Right kidney (tissue), 9 donors: ENCODE measurements at places on chromosomes 12 and 14.

DNA sequence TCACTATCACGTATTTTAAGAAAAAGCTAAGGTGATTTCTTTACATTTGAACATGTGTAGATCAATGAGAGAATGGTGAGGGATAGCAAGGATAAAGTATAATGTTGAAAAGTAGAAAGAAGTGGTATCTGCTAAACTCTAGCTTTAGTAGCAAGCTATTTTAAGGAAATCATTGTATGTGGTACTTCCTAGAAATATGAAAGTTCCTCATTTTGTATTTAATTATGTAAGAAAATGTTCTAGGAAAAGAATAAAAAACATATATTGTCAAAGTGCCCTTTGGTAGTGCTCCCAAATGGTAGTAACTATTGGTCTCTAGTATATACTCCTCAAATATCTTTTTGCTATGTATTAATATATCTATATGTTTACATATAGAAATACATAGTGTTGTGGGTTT lies 35.7 kb downstream of the RAB21 start:
- no peak for DNase-seq

GRCh38 chr14:103724116-103724515 lies 8.5 kb downstream of the ZFYVE21 start:
- no peak for DNase-seq

DNA sequence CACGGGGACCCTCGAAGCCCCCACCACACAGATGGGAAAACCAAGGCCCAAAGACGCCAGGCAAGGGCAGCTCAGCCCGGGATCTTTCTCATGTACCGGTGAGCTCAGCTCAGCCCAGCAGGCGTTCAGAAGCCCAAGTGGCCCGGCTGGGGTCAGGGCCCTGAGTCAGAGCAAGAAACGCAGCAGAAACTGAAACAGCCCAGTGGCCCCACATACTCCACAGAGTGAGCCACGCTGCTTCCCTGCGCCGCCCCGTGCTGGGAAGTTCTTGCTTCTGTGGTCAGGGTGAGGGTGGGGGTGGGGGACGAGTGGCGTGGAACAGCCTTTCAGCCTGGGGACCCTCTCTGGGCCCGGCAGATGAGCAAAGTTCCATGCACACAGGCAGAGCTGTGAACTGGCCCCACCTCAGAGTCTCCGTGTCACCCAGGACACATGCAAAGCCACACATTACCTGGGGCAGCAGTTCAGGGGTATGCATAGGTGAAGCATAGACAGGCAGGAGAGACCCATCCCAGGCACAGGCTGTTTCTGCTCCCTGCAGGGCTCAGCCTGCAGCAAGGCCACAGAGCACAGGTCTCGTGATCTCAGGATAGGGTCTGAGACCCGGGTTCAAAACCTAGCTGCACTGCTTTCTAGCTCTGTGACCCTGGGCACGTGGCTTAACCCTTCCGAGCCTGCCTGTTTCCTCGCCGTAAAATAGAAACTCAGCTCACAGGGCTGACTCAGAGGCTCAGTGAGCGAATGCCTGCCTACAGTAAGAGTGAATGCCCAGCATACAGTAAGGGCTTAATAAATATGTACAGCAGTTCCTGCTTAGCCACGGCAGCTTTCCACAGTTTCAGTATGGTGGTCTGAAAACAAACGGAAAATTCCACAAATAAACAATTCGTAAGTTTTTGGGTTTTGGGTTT lies 21.6 kb downstream of the NCOR2 start:
- no peak for DNase-seq

DNA sequence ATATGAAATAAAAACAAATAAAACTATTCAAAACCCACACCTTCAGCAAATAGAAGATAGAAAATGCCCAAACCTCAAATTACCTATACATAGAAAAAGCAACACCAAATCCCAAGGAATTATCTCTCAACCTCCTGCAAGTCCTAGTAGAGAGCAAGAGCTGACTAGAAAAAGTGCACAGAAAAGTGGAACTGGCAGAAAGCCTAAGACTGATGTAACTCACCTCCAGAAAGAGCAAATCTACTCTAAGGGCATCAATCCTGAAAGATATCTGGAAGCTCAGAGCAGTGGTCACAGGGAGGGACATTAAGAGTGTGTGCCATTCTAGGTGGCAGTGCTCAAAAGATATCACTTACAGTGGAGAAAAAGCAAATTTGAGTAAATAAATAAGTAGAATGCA lies 62.1 kb upstream of the PLEKHG7 start:
- DNase-seq = no peak

GRCh38 chr12:125124320-125124966 lies 59.2 kb downstream of the AACS start:
- DNase-seq = no peak

- no peak for DNase-seq
These were observed at the start of gene KLRC1 for GRCh38 chr12:10453156-10453555. KLRC1 (minus strand) TSS chr12:10453377; CDS start chr12:10451156, 2,221 bp downstream.

DNA sequence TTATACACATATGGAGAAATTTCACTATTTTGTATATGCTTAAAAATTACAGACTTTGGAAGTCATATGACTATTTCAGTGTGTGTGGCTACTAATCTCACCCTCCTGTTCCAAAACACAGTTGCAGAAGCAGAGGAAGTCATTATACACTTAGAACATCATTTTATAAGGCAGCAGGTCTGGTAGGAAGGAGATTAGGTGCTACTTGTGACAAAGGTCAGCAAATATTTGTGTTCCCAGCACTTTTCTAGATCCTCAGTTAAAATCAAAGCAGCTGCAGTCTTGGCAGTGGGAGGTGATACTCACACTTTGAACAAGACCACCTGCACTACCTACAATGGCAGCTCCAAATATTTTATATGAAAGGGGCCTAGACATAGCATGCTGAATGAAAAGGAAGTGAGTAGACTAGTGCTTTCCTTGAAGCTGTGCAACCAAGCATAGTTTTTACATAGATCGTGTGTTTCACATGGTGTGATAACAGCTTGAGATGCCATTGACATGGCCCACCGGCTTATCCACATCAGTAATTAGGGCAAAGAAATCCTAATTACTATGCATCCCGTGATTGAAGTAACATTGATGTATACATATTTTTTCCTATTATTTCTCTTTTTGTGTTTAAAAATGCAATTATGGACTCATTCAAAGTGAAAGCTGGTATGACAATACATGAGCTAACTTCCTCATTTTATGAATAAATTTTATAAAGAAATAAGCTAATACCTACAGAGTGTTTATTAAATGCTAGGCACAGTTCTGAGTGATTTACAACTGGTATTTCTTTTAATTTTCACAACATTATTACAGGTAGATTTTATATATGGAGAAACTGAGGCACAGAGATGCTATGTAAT lies 5.3 kb downstream of the GYS2 start:
- no peak for DNase-seq

GRCh38 chr14:65745396-65746190 lies 333.1 kb downstream of the FUT8 start:
- DNase-seq = no peak

DNA sequence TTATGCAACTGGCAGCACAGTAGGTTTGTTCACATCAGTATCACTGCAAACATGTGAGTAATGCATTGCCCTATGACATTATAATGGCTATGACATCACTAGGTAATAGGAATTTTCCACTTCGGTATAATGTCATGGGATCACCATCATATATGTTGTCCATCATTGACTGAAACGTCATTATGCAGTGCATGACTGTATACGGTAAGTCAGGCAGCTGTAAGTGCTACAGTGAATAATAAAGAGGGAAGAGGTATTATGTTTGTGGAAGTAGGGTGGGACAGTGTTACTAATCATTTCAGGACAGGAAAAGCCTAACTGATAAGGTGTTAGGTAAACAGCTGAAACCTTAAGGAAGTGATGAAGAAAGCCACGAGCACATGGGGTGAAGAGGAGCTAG lies 68.1 kb downstream of the ANO4 start:
- DNase-seq = no peak

- DNase-seq = no peak
These were observed 84.2 kb upstream of the BMP4 start for GRCh38 chr14:54040846-54041245.

DNA sequence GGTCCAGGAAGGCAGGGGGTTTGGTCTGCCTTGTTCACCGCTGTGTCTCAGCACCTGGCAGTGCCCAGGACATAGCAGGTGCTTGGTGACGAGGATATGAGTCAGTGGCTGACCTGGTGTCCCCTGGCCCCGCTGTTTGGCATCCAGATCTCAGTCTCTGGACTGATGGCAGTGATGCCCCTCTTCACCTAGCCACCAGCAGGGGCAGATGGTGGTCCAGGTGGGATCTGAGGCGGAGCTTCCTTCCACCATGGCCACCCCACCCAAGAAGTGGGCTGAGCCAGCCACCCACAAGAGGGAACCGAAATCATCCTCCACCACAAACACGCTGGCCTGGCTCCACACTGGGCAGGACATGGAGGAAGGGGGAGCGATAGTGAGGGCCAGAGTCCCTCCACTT lies 16.1 kb upstream of the SH2B3 start:
- no peak for DNase-seq

GRCh38 chr12:100234591-100235304 lies 32.1 kb downstream of the DEPDC4 start:
- no peak for DNase-seq

DNA sequence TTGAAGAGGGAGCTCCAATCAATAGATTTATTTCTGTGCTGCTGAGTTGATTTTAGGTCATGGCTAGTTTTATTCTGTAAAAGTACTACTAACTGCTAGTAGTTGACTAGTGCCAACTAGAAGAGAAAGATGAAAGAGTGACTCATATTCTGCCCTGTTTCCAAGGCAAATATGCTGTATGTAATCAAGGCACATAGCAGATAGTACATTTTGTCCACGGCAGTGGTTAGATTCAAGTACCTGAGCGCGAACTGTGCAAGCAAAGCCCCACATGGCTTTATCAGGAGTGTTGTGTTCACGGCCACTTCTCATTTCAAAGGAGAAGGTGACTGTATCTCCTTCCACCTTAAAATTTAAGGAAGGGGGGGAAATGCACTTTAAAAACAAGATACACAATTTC lies 126.8 kb downstream of the TRAFD1 start:
- DNase-seq = no peak

- no peak for DNase-seq
These were observed 232.1 kb downstream of the NAV3 start for GRCh38 chr12:78062786-78063185.

DNA sequence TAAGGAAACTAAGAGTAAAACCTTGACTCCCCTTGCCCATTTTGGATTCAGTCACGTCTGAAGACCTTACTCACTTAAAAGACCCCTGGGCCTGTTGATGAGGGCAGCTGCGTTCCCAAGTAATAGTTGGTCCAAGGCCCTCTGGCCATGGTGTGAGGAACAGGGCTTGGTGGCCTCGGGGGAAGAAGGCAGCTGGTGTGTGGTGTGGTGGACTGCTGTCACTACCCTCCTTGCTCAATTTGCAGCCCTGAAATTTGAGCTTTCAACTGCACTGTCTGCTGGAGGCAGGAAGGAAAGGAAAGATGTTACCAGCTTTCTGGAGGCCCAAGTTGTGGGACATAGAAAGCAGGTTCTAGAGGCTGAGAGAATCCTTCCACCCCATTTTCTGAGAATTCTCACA lies 128.2 kb downstream of the SLC38A6 start:
- DNase-seq = no peak

DNA sequence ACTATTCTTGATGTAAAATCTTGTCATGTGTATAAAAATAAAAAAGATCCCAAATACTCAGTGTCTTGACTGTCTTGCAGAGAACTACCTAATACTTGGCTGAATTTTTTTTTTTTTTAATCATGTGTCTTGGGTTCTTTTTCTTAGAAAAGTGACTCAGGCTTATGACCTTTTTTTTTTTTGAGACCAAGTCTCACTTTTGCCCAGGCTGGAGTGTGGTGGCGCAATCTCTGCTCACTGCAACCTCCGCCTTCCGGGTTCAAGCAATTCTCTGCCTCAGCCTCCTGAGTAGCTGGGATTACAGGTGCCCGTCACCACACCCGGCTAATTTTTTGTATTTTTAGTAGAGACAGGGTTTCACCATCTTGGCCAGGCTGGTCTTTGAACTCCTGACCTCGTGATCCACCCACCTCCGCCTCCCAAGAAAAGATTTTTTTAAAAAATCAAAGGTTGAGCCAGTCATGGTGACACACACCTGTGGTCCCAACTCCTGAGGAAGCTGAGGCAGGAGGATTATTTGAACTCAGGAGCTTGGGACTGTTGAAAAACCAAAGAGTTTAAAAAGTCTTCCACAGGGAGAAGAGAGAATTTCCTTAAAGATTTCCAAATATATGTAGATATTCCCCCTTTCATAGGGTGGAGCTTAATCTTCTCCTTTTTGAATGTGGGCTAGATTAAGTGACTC lies 17.7 kb upstream of the TDG start:
- no peak for DNase-seq

GRCh38 chr12:128567730-128568129 lies 256.0 kb downstream of the SLC15A4 start:
- no peak for DNase-seq

GRCh38 chr14:94337274-94337673 lies 14.1 kb upstream of the SERPINA6 start:
- DNase-seq = no peak

- DNase-seq = no peak
These were observed 513.8 kb downstream of the RPL10L start for GRCh38 chr14:46137786-46138185.

- no peak for DNase-seq
These were observed 26.4 kb downstream of the TBX3 start for GRCh38 chr12:114657597-114657920.

- no peak for DNase-seq
These were observed 92.0 kb downstream of the FBXL14 start for GRCh38 chr12:1502379-1502720.

DNA sequence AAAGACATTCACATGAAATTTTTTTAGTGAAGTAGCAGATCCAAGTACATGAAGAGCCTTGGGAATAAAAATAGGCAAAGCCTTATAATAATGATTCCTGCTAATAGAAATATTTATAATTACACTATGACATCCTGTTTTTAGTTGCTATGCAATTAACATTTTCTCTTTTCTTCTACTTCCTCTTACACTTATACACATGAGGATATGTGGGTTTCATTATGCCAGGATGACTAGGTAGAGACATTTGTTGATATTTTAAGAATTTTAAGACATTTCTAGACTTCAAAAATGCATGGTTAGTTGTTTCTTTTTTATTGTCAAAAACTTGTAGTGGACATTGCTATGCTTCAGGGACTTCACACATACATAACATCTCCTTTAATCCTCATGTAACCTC lies 326.8 kb downstream of the SYT1 start:
- no peak for DNase-seq

GRCh38 chr12:122437656-122438121 lies 15.2 kb upstream of the CLIP1 start:
- no peak for DNase-seq

DNA sequence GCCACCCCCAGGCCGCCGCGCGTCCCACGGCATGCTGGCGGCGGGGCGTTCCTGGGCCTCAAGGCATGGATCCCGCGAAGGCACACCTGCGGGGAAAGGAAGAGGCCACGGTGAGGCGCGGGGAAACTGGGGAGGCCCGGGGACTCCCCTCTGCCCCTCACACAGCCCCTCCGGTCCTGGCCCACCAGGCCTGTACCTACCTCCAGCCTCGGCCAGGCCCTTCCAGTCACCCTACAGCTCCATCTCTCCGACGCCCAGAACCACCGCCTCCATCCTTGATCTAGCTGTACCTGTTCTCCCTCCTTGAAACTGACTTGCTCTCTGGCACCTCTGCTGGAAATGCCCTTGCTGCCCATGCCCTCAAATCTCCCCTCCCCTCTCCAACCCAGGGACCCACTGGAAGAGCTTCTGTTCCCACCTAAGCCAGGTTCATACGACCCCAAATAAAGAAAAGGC lies 1.7 kb downstream of the ANKRD9 start:
- no peak for DNase-seq

- DNase-seq = no peak
These were observed 17.1 kb upstream of the ADSS1 start for GRCh38 chr14:104706733-104707607.
